ENCODE measurements at places on chromosomes 5 and 9.

GRCh38 chr9:68597362-68597997 lies 56.8 kb upstream of the TMEM252 start:
- no peak for DNase-seq

DNA sequence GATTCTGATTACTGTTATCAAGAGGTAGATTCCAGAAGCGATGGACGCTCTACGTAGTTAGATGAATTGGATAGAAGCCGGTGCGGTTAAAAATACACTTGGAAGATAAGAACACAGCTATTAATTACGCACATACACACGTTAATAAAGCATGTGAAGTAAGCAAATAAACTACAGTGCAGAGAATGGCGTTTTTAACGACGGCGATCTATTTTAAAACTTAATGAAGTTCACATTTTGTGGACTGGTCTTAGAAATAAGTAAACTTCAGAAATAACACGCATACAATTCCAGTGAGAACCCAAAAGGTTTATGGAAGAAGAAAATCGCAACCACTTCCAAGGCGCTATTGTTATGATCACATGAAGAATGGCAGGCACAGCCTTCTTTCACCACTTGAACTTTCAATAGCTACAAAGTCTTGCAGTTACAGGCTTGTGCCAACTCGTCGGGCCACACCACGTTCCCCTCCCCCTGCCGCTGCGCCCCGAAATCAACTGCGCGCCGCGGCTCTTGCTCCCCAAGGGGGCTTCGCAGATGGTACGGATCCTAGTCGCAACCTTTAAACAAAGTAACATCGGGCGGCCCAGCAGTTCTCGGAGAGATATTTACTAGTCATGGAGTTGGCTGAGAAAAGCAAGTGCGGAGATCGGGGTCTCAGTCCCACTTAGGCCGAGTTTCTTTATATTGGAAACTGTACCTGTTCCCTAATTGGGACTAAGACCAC lies 866 bp upstream of the SEMA6A start:
- DNase-seq, result no peak

DNA sequence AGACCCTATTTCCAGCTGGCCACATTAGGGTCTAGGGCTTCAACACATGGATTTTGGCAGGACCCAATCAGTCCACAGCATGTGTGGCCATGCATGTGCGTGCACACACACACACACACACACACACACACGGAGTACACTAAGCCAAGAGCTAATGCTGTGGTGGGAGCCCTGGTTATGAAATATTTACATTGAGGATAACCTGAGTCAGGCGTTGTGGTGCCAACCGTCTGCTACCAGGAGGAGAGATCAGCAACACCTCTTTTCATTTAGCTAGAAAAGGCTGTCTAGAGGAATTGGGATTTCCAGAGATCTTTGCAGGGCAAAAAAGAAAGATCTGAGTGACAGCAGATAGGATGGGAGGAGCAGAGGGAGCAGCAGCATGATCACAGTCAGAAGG lies 141.5 kb downstream of the TRPM3 start:
- no peak for DNase-seq

DNA sequence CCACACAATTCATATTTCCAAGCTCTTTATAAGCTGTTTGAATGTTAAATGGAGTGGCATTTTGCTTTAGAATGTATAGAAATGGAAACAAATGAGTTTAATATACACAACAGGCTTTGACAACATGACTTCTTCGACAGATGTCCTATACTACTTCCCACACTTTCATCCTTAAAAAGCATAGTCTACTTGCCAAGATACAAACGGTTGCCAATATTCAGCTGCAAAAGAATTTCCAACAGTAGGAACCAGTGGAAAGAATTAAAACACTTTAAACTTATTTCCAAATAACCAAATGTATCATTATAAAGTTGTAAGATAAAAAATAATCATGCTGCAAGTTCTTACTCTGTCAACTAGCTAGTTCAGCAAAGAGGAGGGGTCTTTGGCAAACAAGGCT lies 456.4 kb downstream of the PDE4D start:
- no peak for DNase-seq

- DNase-seq, result no peak
Measured at GRCh38 chr5:29462241-29462640, 1731.2 kb upstream of the CDH6 start.

DNA sequence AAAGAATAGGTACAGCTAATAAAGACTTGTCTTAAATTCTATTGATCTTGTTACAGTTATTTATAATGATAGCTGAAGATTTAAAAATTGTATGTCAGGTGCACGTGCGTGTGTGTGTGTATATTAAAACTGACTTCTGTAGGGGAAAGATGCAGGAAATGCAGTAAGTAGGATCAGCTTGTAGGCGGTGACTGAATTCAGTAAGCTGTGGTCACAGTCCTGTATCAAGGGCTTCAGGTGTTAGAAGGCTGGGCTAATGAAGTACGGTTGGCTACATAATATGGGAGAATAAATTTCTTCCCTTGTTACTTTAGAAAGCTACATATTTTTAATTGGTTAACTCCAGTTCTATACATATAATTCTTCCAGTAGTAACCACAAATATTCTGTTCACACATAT lies 54.2 kb downstream of the LNPEP start:
- no peak for DNase-seq

- DNase-seq, result no peak
Measured at GRCh38 chr5:56050551-56051255, 55.9 kb upstream of the IL6ST start.

- no peak for DNase-seq
Measured at GRCh38 chr5:15837551-15838289, 337.7 kb downstream of the FBXL7 start.

DNA sequence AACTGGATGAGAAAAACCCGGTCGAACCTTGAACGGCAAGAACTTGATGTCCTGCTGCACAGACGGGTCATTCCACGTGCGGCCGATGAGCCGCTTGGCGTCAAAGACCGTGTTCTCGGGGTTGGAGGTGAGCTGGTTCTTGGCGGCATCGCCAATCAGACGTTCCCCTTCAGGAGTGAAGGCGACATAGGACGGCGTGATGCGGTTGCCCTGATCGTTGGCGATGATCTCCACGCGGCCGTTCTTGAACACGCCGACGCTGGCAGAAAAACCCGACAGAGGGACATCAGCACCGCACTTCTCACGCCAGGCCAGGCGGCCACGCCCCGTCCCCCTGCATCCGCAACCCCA lies 519 bp downstream of the HSPA5 start:
- no peak for DNase-seq

GRCh38 chr9:125361837-125362531 lies 100.4 kb downstream of the GAPVD1 start:
- DNase-seq, result no peak

- DNase-seq, result no peak
Measured at GRCh38 chr5:80177236-80177635, 78.6 kb downstream of the SERINC5 start.

- no peak for DNase-seq
Measured at GRCh38 chr5:14672484-14673394, 8.2 kb downstream of the OTULIN start.

- DNase-seq, result no peak
Measured at GRCh38 chr9:106772523-106773290, 90.3 kb upstream of the ZNF462 start.

DNA sequence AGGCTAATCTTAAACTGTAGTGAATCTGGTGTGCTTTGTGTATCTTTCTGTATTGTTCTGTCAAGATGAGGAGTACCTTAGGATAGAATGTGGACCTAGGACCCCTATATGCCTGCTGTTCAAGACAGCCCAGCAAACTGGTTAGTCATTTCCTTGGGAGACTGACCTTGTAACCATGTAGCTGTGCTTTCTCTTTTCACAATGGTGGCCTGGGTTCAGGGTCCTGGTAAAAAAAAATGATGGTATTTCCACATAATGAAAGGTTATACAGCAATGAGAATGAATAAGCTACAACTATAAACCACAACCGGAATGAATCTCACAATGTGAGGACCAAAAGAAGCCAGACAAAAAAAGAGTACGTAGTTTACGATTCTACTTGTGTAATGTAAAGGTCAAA lies 36.4 kb upstream of the F2RL1 start:
- DNase-seq, result no peak

DNA sequence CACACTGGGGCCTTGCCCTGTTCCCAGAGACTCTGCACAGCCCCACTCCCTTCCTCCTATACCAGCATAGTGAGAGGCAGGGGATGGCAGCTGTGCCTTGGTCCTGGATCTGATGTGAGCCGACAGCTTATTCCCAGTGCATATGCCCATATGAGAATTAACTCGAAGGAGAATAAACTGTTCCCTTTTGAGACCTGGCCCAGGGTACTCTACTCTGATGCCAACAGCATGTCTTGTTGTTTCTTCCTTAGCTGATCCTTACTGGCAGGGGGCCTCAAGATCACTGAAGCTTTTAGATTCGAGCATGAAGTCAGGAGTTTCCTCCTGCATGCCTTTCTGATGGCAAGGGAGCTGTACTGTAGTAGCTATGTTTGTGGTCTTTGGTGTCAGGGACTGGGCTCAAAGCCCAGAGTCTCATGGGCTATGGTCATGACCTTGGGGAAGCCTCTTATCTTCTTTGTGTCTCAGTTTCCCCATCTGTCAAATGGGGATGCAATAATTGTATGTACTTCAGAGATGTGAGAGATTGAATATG lies 57.1 kb downstream of the DOCK2 start:
- peak; percentile 75 for DNase-seq

- DNase-seq, result no peak
Measured at GRCh38 chr5:136296846-136297245, 68.5 kb downstream of the TRPC7 start.

DNA sequence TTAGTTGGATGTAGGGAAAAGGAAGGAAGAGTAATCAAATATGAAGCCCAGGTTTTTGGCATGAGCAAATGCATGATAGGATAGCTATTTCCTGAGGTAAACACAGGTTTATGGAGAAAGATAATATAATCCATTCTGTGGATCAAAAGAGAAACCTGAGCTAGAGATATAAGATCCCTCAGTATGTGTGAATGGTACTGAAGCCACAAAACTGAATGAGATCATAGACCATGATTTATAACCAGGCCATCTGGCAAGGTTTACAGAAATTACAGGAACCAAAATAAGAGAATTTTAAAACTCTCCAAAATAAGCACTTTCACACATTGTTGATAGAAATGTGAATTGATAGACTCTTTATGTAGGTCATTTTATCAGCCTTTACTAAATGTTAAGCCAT lies 28.7 kb upstream of the ECM2 start:
- no peak for DNase-seq

DNA sequence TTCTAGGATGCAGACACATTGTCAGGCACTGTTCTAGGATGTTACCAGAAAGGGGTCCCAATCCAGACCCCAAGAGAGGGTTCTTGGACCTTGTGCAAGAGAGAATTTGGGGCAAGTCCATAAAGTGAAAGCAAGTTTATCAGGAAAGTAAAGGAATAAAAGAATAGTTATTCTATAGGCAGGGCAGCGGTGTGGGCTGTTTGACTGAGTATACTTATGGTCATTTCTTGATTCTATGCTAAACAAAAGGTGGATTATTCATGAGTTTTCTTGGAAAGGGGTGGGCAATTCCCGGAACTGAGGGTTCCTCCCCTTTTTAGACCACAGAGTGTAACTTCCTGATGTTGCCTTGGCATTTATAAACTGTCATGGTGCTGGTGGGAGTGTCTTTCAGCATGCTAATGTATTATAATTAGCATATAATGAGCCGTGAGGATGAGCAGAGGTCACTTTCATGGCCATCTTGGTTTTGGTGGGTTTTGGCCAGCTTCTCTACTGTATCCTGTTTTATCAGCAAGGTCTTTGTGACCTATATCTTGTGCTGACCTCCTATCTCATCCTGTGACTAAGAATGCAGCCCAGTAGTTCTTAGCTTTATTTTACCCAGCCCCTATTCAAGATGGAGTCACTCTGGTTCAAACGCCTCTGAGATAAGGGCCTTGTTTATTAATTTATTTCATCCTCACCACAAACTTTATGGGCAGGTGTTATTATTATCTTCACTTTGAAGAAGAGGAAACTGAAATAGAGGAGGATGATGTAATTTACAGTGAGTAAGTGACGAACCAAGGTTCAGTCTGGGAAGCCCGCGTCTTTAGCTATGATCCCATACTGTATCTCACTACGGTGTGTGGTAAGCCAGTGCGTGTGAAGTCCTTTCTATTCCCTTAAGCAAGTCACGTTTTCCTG lies 186.0 kb upstream of the KLF4 start:
- no peak for DNase-seq

GRCh38 chr5:117295941-117296340 lies 721.3 kb upstream of the SEMA6A start:
- DNase-seq, result no peak

DNA sequence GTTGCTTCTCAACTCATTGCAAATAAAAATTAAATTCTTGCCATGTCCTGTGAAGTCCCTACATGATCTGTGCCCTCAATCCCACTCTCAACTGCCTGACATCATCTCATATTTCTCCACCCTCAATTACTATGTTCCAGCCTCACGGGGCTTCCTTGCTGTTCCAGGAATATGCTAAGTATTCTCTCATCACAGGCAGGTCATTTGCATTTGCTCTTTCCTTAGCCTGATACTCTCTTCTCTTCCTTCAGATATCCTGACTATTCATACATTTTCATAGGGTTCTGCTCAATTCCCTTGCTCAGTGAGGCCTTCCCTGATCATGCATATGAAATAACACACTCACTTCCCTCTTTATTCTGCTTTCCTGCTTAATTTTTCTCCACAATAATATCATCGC lies 135.1 kb upstream of the DAB2 start:
- no peak for DNase-seq

DNA sequence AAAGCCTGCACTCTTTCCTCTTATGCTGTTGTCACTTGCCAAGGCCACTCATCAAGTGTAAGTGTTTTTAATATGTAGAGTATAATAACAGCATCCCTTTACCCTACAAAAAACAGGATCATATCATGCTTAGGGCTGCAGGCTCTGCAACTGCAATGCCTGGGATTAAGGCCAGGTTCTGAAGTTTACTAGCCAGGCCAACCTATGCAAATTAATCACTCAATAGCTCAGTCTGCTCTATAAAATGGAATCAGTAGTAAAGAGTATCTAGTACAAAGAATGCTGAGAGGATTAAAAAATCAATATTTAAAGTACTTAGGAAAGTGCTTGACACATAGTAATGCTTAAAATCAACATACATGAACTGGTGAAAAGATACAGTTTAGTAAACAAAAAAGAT lies 253.3 kb downstream of the EDIL3 start:
- DNase-seq, result no peak

DNA sequence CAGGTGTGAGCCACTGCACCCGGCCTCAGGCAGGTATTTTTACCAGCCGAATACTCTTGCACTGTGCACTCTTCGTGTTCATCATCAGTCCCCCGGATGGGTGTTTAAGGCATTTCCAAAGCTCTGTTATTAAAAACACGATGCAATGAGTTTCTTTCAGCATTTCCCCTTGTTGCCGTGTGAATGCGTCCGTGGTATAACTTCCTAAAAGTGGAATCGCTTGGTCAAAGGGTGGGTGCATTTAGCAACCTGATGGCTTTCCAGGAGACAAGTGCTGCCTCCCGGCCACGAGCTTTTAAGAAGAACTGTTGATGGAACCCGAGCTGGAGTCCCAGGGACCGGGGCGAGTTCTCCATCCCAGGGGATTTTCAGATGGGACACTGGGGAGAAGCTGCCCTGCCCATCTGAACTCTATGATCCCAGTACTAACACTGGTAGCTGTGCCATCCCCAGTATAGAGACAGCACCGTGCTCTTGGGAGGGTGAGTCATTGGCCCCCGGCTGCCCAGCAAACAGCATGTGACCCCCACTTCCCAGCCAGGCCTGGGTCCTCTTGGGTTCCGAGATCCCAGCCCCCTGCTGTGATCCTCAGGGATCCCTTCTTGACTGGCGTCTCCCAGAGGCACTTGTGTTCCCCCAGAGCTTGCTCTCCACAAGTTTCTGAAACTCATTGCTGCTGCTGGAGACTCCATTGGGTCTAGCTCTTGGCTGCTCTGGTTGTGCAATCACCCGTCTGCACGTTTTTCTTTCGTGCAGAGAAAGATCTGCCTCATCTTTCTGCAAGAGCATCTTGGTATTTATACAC lies 169.5 kb upstream of the IER5L start:
- no peak for DNase-seq

Measured in RCC 7860 (cell line).